ENCODE measurements at places on chromosomes 6 and 20.

- DNase-seq: no peak
Observed at GRCh38 chr20:8740265-8740664, 328.6 kb upstream of the PLCB4 start.

DNA sequence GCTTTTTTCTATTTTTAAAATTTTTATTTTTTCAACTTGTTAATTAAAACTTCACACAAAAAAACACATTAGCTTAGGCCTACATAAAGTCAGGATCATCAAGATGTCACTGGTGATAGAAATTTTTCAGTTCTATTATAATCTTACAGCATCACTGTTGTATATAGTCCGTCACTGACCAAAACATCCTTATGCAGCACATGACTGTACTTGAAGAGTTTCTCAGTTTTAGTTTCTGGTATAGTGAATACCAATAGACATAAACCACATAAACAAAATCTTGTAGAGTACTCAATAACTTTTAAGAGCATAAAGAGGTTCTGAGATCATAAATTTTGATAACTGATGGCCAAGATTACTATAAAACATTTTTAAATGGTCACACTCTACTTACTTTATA lies 71.8 kb downstream of the ASCC3 start:
- DNase-seq: no peak

GRCh38 chr20:57790176-57790575 lies 80.4 kb upstream of the PMEPA1 start:
- DNase-seq: no peak

DNA sequence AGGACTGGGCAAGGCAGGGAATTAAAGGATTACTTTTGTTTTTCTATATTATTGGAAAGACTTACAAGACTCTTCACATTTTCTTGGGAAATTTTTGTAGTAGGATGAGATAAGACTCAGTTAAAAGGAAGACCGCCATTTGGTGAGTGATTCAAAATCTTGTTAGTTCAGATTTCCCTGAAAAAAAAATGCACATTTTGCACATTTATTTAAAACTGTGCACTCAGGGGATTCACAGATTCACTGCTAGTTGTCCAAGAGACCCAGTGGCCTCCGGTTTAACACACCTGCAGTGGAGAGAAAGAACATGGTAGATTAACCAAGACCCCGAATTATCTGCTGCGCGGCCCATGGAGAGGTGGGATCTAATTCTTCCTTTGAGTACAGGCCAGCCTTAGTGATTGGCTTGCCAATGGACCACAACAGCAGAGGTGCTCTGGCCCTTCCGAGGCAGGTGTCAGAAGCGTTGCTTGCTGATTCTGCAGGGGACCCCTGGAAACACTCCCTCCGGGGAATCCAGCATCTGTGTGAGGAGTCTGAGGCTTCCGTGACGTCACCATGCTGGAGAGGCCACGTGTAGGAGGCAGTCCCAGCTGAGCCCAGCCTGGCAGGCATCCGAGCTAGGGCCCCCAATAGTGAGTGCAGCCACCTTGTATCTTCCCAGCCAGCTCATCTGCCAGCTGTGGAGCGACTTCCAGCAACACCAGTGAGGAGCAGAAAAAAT lies 68.9 kb downstream of the ZNF217 start:
- no peak for DNase-seq

DNA sequence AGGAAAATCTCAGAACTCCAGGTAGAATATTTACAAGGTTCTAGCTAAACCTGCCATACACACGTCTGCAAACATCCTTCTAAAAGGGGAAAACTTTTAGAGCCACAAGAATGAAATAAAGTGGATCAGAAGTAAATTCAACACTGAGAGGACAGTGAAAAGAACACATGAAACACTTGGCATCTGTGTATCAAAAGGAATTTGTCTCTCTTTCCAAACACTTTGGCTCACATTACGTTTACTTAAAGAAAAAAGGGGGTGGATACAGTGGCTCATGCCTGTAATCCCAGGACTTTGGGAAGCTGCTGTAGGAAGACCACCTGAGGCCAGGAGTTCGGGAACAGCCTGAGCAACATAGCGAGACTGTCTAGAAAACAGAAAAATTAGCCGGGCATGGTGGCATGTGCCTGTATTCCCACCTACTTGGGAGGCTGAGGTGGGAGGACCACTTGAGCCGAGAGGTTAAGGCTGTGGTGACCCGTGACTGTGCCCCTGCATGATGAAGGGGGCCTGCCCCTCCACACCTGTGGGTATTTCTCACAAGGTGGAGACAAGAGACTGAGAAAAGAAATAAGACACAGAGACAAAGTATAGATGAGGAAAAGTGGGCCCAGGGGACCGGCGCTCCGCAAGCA lies 35.4 kb downstream of the NINL start:
- DNase-seq: no peak

- no peak for DNase-seq
Observed at GRCh38 chr20:60299951-60300350, 341.7 kb downstream of the CDH26 start.

- DNase-seq: no peak
Observed at GRCh38 chr20:34396408-34396807, 33.3 kb downstream of the ITCH start.

GRCh38 chr6:1604158-1605003 lies 5.3 kb upstream of the FOXC1 start:
- DNase-seq: peak; percentile 64

DNA sequence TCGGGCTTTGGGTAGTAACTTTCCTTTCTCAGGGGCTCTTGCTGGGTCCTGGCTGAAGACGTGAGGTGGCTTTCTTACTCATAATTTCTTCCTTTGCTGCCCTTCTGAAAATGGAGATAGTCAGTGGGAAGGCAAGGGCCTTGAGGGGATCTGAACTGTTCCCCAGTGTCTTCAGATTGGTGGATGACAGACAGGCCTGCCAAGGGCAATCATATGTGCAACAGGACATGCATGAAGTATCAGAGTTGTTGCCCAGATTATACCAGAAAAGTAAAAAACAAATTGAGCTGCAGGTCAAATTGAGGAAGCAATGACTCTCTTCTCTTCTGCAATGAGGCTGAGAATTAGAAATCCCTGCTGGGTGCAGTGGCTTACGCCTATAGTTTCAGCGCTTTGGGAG lies 71.6 kb upstream of the PAX1 start:
- no peak for DNase-seq

- DNase-seq: no peak
Observed at GRCh38 chr6:81762606-81763005, 10.1 kb upstream of the TENT5A start.

DNA sequence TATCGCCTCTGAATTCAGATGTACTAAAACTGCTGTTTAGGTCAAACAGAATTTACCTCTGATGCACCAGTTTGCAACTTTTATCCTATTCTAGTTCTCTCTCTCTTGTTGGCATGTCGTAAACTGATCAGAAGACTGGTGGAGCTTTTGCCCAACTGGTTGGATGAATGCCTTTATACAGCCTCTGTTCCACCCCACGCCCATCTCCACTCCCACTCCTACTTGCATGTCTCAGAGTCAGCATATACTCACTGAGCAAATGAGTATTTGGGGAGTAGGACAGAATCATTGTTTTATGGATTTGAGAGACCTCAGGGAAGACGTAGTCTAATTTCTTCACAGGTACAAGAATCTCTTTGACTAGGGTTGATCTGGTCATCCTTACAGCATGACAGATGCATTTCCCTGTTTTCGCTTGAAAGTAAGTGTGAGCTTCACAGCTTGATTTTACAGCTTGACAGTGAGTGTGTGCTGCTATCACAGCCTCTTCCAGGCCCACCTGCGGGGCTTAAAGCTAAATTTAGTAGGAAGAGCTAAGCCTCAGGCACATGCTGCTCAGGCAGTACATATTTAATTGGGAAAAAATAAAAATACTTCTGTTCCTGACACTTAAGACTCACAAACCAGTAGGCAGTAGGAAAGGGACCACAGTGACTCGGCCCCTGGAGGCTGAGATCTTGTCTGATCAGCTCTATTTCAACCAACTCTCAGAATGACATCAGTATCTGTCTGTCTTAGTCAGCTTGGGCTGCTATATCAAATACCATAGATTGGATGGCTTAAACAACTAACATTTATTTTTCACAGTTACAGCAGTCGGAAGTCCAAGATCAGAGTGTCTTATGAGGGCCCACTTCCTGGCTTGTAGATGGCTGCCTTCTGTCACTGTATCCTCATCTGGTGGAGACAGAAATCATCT lies 30.4 kb downstream of the TRMT6 start:
- no peak for DNase-seq

DNA sequence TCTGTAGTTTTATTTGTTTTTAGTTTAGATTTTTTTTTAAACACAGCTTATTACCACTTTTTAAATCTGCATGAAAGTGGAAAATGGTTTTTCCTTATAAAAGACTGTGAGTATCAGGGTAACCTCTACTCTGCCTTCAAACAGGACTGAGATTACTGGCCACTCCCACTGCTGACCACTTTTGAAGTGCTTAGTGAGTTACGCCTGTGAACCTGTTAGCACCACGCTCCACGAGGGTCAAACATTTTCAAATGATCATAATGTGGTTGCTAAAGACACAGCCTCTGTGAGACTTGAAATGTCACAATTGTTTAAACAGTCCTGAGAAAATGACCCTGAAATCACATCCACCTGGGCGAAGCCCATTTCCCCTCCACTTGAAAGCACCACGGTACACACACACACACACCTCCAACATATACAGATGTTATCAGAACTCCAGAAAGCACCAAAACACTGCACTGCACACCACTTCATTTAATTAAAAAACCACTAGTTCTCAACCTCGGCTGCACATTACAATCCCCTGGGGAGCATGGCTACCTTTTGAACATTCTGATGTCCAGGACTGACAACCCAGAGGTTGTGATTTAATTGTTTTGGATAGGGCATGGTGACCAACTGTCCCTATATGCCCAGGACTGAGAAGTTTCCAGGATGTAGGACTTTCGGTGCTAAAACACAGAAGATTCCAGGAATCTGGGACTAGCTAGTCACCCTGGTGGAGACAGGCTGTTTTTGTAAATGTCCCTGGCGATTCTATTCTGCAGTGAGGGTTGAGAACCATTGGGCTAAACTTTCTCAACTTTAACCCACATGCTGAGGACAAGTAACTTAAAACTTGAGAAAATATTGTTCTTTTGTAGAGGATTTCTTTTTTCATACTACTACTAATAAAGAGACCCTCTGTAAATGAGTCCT lies 176.4 kb upstream of the MYLIP start:
- no peak for DNase-seq

- DNase-seq: no peak
Observed at GRCh38 chr20:8335495-8336195, 203.6 kb downstream of the PLCB1 start.

DNA sequence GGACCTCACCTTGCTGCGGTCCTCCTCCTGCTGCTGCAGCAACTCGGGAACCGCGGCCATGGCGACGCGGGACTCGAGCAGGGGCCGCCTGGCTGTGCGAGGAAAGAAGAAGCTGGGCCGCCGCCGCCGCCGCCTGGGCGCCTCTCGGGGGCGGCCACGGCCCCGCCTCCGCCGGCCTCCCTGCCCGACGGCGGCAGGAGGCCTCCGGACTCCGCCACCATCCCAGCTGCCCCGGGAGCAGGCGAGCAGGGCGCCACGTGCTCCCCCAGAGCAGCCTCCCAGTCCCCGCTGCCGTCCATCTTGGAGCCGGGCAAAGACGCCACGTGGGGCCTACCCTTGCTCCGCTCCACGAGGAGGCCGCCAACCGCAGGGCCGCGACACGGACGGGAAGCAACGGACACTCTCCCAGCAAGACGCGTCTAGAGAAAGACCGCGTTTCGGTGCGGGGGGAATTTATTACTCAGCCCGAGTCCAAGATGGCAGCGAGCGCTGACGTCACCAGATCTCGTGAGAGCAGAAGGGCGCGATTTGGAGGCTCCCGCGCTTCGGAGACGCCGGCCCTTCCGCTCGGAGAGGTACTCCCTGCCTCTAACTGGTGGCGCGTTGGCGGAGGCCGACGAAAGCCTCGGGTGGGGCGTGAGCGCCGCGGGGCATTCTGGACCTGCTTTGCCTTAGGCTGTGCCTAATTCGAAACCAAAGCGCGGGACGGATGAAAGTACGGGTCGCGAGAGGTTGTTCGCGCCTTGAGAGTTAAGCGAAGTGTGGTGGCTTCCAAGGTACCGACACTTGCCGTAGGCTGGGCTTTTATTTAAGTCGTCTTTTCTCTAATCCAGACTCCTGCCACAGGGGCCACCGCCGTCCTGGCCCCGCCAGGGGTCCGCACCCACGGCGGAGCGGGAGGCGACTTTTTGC lies at the start of the genes MGME1 and SNX5:
Gene MGME1, plus strand, starts transcription at position 653 of the 912 bp plus-strand sequence. CDS start 842 bp downstream, outside the sequence.
Gene SNX5, minus strand, starts transcription at position 429 of the 912 bp plus-strand sequence. Its CDS starts 369 bp downstream, at position 60.
- DNase-seq: peak; percentile 99

DNA sequence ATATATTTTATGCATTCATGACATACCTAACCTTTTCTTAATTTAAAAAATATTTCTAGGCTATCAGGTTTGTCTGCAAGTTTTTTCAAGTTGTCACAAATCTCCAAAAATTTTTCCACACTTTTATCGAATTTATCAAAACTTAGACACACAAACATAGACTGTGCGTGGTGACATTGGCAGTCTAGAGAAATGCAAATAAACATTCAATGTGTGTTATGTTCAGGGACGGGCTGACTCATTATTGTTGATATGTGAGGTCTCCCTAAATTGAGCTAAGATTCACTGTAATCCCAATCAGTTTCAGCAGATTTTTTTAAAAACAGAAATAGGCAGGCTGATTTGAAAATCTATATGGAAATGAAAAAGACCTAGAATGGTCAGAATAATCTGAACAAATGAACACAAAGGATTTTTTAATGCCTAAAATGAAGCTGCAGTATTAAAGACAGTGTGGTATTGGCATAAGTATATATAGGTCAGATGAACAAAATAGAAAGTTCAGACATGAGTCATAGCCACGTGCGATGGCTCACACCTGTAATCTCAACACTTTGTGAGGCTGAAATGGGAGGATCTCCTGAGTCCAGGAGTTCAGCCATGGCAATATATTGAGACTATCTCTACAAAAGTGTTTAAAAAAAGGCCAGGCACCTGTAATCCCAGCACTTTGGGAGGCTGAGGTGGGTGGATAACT lies 19.2 kb downstream of the BLTP3A start:
- DNase-seq: no peak

- no peak for DNase-seq
Observed at GRCh38 chr6:45187836-45188235, 140.3 kb upstream of the RUNX2 start.

DNA sequence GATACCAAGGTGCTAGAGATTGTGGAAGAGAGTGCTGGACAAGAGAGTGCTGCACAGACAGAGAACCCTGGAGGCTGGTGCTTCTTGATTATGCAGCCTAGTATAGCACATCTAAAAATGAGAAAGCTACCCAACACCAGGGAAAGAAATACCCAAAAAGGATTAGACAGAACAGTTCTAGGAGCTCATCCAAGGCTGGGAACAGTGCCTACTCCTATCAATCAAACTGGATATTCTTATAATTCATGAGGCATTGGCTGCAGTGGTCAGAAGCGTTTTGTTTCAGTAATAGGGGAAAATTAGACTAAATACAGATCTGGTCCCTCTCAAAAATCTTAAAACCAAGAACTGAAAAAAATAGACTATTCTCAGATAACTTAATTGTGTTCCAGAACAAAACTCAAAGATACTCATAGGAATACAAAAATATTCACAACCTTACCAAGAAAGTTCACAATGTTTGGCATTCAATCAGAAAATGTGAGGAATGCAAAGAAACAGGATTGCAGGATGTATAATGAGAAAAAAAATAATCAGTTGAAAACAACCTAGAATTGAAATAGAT lies 222.9 kb downstream of the EPHA7 start:
- no peak for DNase-seq

GRCh38 chr20:33601861-33602260 lies 60.3 kb upstream of the C20orf144 start:
- DNase-seq: no peak

- DNase-seq: peak; percentile 22
Observed at GRCh38 chr6:150491131-150491810, 108.4 kb upstream of the PLEKHG1 start.

GRCh38 chr6:53931086-53931485 lies 136.3 kb downstream of the LRRC1 start:
- DNase-seq: no peak
